ENCODE measurements at places on chromosomes 12 and 14. TPM values are rescaled to one million over a fixed set of nuclear protein-coding genes. Genes with fewer than 3 reads are reported as not detected.
A peak's percentile ranks its signal among the peaks of the same experiment; 100 is the strongest.

The SCFD1 gene
- total RNA-seq: 28.6 TPM

The SPSB2 gene
- 6.4 TPM for total RNA-seq

The CLEC9A gene
- not detected for total RNA-seq

The TAS2R46 gene
- not detected for total RNA-seq

The POU6F1 gene
- total RNA-seq: 3.0 TPM

The C12orf50 gene
- total RNA-seq: not detected

The KRT72 gene
- not detected for total RNA-seq

The BATF gene
- 1.4 TPM for total RNA-seq

The GAS2L3 gene
- total RNA-seq: 2.2 TPM

The MYO1A gene
- total RNA-seq: 0.08 TPM

DNA sequence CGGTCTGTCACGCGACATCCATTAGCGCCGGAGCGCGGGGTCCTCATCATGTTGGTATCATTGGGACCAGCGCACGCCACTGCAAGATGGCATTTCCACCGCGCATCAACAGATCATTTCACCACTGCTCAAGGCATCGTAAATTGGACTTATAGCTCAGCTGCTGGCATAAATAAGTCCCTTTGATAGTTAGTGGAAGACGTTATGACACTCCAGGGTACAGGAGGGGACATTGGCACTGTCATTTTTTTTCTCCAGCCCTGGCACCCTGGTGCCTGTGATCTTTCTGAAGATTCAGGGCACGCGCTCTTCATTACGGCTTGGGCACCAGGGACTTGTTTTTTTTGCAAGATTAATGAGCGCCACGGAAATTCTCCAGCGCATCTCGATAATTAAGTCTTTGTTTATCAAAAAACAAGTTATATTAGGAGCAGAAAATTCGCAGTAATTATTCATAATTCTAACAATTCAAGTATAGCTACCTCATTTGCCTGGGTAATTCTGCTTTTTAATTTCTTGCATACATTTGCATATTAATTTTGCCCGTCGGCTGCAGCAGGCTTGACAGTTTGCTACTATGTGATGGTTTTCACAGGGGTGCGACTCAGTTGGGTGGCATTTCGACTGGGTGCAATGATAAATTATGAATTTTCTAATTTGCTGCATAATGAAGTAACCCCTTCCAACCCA, 167.7 kb downstream of the VRK1 start:
- no peak for DNase-seq

- DNase-seq: no peak
These were observed 201.9 kb downstream of the PHETA1 start for GRCh38 chr12:111166779-111167540.

DNA sequence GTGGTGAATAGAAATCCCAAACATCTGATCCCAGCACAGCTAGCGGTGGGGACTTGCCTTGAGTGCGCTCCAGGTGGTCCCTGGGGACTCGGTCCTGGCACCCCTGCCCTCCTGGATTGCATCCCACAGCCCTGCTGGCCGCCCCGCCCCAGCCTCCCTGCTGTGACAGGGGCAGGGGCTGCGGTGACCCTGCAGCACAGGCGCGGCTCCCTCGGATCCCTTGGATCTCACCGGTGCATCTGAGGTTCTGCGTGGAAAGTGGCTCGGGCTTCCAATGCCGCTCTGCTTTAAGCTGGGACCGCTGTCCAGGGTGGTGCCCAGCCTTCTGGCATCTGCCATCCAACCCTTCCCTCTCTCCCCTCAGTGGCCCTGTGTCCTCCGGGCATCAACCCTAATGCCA, 16.0 kb downstream of the ANKRD9 start:
- DNase-seq: no peak

GRCh38 chr12:121452340-121452984, 52.5 kb downstream of the RNF34 start:
- DNase-seq: no peak

DNA sequence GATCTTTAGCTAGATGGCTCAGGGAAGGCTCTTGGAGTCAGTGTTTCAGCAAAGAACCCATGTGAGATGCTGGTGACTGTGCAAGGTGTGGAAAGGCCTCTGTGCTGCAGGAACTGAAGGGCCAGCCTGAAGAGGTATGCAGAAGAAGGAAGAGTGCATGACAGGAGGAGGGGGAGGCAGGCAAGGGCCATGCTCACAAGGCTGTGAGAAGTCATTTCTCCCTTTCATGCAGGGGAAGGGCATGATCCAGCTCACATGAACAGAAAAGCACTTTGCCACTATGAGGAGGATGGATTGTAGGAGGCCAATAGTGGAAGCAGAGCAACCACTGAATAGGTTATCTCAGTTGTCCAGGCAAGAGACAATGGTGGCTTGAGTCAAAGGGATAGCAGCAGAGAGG, 83.7 kb downstream of the SSPN start:
- no peak for DNase-seq

DNA sequence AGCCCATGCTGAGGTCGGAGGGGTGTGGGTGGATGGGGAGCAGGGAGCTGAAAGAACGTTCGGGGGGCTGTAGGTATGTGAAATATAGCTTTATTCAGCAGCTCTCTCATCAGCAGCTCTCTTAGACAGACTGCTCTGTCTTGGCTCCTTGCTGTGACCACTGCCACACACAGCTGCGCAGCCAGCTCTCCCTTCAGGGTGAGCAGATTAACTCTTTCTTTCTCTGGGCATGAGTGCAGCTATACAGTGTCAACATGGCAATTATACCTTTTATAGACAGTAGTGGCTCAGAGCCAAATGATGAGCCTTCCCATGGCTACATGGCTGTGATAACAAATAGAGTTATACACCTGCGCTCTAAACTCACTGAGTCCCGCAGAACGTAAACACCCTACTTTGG, 137.7 kb upstream of the NEDD1 start:
- no peak for DNase-seq

DNA sequence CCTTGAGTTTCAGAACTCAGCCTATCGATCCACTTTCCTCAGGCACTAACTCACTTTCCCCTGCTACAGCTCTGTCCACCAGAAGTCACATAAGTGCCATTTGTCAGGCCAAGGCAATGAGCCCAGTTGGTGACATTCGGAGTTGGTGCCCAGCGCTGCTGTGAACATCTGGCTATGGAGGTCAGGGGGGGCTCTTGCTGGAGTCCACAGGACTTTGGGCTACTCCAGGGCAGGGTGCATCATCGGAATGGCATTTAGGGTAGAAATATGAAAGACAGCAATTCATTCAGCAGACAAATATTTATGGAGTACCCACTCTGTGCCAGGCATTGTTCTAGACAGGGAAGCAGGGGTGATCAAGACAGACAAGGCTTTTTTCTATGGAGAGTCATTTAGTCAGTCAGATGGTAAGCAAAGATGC, 1.5 kb upstream of the PPP1CC start:
- DNase-seq: peak; percentile 56

- DNase-seq: no peak
These were observed 201.5 kb upstream of the CAND1 start for GRCh38 chr12:67067453-67068203.

GRCh38 chr14:70972107-70972976, 65.1 kb downstream of the PCNX1 start:
- peak; percentile 95 for DNase-seq

DNA sequence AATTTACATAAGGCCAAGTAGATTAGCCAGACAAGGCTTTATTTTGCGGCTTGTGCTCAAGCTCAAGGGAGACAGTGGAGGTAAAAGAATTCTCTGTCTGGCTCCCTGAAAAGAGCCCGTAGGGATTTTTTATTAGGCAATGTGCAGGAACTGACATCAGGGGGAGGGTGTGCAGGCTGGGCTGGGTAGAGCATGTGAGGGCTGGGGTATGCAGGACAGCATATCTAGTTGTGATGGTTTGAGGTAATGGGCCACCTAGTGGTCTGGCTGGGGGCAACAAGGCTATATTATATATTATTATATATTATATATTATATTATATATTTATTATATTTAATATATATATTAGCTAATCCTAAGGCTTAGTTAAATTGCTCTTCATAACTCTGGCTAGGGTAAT, 102.1 kb downstream of the TMEM117 start:
- DNase-seq: no peak

DNA sequence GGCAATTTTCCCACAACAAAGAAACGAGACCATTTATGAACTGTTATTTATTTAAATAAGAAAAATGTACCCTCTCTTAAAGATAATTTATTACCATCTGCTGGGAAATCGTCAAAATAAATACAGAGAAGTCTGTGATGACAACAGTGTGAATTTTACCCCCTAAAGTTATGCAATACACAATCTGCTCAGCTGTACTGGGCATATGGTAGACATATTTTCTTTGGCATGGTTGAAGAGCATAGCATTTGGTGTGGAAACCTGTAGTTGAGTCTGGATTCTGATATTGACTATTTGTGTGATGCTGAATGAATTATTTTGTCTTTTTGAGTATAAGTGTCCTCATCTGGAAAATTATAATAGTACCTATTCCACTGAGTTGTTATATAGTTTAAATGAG, 60.0 kb downstream of the CFAP54 start:
- no peak for DNase-seq

GRCh38 chr14:101102875-101103274, 199.4 kb upstream of the RTL1 start:
- DNase-seq: peak; percentile 34

DNA sequence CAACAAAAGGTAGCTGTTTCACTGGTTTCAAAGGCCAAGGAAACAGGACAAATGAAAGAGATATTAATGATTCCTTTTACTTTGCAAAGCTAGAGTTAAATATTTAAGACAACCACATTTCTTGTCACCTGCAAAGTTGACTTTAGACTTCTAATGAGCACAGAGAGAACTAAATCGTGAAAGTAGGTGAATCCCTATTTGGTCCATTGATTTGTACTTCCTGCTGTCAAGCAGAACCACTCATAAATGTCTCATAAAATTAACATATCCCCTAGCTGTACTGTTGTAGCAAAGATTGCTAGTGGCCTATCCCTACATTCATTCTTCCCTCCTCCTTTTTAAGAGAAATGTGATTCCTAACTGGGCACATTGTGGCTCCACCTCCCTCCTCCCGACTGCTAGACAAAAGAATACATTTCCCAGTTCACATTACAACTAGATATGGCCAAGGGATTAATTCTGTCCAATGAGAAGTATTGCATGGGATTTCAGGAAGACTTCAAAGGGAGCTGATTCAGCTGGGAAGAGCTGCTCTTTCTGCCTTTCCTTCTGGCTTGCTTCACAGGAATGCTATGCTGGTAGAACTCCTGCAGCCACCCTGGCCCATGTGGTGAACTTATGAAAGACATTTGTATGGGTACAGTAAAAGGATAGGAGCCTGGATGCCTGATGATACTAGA, 227.5 kb upstream of the ABCD2 start:
- no peak for DNase-seq

DNA sequence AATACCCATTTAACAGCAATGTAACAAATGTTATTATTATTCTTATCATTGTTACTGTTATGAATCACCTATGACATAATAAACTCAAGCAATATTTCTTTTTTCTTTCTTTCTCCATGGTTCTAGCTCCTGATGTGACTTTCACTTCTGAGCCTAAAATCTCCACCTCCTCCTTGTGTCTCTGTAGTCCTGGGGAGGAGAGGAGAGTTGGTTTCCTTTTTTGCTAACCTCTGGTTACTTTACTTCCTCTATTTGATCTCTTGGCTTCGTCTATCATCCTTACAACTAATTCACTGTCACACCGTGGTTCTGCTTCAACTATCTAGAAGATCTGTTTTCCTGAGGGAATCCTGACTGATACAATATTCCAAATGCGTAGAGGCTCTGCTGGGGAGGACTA, 456.6 kb downstream of the VRK1 start:
- no peak for DNase-seq

- DNase-seq: no peak
These were observed 119.4 kb downstream of the SRGAP1 start for GRCh38 chr12:63963868-63964267.

DNA sequence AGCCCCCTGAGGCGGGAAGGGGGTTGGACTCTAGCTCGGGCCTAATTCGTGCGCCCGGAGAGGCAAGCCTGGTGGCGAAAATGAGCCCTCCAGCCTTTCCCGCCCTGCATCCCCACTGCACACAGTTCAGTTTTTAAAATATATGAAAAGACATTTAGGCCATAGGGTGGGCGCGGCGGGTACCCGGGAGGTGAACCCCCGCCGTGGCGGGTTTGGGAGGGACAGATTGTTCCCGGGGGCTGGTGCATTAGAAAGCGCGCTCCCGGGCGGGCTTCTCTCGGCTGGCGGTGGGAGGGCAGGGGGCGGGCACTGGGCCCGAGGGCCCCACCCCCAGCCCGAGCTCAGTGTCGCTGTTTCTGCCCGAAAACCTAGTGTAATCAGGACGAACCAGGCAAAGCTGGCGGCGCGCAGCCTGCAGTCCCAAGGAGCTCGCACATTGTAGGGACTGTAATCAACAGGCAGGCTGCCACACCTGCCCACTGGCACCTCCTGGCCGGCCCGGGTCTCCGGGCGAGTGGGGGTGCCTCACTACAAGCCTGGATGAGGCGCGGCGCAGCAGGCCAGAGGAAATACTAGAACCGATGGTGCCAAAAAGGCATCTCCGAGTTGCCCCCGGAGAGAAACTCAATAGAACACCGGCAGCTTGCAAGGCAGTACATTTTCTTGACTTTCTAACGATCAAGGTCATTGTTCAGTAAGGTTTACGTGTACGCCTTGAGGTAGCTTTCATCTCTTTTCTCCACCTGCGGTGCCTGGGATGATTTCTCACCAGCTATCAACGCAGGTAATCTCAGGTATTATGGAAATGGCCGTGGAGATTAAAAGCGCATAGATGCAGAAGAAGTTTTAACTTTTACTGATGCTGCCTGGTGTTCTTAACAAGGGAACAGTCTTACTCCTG, 764 bp upstream of the SPTB start:
- no peak for DNase-seq

- no peak for DNase-seq
These were observed 37.9 kb upstream of the TMEM179 start for GRCh38 chr14:104642540-104642868.

DNA sequence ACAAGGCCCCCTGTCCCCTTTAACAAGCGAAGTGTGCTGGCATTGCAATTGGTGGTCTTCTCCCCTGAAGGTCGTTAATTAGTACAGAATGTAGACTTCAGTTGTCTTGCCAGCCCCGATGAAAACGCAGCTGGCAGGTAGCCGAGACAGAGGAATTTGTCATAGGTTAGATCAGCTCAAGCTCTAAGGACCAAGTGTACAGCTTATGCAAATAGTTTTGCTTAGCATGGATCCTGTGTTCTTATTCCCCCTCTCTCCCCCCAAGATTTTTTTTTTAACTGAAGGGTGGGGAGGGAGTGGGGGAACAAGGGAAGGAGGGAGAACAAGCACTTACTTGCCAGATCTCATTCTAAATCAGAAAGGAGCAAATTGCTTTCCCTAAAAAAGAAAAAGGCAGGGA, 58.6 kb upstream of the PARP11 start:
- no peak for DNase-seq
